ENCODE measurements at places on chromosomes 7 and 10.
A peak's percentile ranks its signal among the peaks of the same experiment; 100 is the strongest.

- DNase-seq, result no peak
Observed at GRCh38 chr10:119688033-119688508, 36.9 kb downstream of the BAG3 start.

DNA sequence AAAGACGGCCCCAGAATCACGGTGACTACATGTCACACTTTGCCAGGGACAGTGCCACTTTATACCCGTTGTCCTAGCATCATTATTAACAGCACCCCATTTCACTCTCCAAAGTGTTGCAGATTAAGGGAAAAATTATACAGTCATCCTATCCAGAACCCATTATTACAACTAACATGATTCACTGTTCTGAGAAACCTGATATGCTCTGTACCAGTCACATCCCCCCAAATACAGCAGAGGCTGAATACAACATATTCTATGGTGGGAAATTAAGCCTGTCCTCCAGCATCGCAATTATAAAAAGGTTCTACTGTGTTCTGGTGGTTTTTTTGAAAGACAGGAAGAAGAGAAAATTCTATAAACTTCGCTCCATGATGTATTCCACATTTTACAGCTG is 162.1 kb downstream of the JAZF1 start:
- DNase-seq, result no peak

- no peak for DNase-seq
Observed at GRCh38 chr7:113204415-113204814, 86.1 kb upstream of the SMIM30 start.

GRCh38 chr10:35140126-35140525 is 13.5 kb downstream of the CREM start:
- no peak for DNase-seq

GRCh38 chr10:101217450-101218281 is 11.6 kb downstream of the LBX1 start:
- no peak for DNase-seq

GRCh38 chr7:32935558-32935957 is 21.7 kb upstream of the FKBP9 start:
- DNase-seq, result no peak

- peak; percentile 8 for DNase-seq
Observed at GRCh38 chr10:10870523-10871241, 147.0 kb upstream of the CELF2 start.

DNA sequence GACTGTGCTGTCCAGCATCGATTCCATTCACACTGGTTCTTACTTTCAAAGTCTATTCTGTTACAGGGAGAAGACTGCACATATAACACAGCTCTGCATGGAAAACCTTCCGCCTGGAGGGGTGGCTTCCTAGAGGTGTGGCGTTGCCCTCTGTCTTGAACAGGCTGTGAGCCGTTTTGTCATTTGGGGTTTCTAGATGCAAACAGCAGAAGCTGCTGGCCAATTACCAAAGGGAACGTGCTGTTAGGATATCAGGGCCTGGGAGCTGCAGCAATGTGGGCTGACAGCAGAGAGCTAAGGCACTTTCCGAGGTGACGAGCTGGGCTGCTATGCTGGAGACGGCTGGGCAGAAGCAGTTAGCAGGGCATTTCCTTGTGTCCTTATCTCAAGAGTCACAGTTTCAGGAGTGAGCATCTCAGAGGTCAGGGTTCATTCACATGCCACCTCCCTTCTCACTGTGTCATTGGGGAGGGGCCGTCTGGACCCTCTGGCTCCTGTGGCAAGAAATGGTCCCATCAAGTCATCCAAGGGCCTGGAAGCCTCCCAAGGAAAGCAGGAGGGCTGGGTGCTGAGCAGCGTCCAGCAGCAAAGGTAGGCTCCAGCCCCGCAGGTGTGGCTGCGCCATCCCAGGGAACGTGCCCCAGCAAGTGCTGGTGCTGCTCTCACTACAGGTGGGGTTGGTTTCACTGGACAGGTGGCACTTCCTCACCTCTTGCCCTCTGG is 106.5 kb downstream of the WDR37 start:
- no peak for DNase-seq

DNA sequence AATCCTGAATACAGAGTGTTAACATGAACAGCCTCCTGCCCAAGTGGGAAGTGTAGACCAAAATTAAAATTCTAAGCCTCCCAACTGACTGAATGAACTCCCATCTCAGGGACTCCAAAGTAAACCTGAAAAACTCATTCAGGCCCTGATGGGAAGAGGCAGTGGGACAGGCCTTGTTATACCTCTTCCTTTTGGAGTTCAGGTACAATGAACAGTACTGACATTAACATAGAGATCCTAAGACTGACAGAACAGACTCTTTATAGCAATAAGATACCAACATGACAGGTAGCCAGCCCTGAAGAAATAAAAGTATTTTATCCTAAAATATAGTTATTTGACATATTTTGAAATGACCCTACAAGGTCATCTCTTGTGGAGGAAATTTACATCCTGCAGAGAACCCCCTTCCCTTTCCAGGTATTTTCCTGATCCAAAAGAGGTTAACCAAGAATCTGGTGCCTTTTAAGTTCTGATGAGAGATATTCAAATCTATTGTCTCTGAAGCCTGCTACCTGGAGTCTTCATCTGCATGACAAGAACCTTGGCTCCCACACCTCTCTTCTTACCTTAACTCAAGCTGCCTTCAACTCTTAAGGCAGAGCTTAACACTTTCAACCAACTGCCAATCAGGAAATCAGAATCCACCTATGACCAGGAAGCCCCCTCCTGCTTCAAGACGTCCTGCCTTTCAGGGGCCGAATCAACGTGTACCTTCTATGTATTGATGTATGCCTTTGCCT is 103.3 kb upstream of the PFKP start:
- DNase-seq, result no peak

DNA sequence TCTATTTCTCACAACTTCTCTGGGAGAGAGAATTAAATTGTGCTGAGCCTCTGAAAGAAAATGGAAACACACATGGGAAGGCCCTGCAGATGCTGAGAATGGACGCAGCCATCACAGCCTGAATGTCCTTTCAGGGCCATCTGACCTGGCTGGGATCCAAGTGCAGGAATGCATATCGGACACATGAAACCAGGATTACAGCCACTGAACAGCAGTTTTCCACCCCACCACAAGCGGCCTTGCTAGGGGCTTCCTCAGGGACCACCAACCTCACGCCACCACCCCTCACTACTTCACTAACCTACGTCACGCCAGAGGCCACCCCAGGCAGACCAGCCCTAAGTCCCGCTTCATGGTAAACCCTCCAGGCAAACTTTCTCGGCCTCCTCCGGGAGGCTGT is 103.3 kb downstream of the DIP2C start:
- no peak for DNase-seq

DNA sequence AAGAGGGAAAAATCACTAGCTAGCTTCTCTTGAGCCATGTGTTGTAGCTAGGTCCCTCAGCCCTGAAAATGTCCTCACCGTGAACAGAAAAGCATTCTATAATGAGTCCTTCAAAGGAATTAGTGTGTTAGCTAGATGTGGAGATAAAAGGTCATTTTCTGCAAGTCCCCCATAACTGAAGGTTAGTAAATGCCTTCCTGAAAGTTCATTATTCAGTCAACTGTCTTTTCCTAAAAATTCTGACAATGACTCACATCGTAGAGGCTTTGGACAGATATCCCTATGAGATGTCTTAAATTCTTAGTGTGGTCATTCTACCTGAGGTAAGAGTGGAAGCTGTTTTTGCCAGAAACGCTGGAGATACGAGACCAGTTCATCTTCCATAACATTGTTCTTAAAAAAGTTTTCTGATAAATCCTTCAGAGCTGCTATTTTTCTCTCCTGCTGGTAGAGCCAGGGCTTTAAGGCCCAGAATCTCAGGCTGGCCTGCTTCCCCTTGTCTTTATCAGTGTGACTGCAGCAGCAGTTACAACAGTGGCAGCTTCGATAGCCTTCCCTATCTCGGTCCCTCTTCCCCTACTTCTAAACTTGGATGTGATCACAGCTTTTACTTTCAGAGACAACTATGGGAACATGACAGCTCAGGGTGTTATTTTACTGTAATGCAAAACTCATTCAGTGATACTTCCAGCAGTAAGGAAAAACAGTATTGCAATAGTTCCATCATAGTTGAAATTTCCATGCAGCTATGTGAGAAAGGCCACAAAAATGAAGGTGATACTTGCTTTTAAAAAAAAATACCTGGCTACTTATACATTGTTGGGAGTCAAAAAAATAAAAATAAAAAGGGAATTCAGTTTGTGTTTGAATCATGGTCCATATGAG is 37.3 kb upstream of the PRKAR2B start:
- DNase-seq, result no peak

DNA sequence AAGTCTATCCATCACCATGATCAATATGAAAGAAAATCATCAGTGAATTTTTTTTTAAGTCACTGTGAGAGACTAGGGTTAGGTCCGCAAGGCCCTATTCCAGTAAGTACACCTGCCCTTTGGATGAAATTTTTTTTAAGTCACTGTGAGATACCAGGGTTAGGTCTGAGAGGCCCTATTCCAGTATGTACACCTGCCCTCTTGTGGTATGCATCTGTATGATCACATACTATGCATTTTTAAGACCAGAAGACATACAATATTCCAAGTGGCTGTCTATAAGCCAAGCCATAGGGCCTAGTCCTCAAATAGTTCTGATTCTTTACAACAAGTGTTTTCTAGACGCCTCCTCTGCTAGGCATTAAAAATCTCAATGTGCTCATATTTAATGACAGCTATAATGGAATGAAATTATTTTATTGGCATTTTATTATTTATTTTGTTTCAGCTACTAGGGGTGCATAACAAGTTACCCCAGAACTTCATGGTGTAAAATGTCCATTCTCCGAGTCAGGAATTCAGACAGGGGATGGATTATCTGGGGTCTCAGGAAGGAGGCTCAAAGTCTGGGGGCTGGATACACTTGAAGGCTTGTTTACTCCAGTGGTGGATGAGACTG is 53.1 kb downstream of the TEX36 start:
- no peak for DNase-seq

DNA sequence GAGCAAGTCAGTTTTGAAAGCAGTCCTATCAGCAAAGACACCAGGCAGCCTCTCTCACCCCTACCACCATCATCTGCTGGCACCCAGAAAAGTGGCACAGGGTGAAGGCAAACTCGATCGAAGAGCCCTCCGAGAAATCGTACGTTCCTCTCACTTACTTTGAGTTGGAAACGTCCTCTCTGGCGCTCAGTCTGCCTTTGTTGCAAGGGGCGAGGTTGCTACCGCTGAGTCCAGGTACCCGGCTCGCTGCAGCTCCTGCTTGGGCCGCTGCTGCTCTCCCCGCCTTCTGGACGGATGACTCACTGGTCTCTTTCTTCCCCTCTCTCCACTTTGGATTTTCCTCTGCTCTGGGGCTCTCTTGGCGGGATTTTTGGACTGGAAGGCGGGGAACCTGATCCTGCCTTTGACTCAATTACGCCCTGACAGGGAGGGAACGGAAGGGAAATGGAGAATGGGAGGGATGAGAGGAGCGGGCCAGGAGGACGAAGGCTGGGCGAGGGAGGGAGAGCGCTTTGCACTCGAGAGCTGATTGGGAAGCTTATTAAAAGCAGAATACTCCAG is at the start of gene PTN:
Gene PTN (minus strand): TSS at position 453 of the 561 bp plus-strand sequence. CDS start 88,760 bp downstream, outside the sequence.
- no peak for DNase-seq

DNA sequence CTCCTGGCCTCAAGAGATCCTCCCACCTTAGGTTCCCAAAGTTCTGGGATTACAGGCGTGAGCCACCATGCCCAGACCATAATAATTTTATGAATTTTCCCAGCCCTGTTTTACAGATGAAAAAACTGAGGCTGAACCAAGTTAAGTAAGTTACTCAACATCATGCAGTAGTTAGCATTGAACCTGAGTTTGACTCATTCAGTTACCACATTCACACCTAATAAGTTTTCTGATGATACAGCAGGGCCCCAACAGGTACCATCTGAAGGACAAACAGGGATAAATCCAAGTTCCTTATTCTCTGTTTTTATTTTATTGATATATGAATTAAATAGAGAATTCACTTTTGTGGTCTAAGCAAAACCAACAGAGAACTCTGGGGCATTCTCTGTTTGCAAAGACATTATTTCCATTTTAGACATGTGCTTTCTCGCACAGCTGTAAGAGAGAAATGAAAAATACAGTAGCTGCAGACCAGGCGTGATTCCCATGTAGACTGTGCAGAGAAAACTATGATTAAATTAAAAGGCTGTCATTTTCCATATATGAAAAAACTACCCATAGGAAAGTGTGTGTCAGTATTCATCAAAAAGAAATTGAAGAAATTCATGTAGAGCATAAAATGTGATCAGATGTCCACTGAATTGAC is 26.6 kb downstream of the APBB1IP start:
- no peak for DNase-seq

- DNase-seq, result no peak
Observed at GRCh38 chr10:129210876-129211275, 256.2 kb upstream of the MGMT start.

DNA sequence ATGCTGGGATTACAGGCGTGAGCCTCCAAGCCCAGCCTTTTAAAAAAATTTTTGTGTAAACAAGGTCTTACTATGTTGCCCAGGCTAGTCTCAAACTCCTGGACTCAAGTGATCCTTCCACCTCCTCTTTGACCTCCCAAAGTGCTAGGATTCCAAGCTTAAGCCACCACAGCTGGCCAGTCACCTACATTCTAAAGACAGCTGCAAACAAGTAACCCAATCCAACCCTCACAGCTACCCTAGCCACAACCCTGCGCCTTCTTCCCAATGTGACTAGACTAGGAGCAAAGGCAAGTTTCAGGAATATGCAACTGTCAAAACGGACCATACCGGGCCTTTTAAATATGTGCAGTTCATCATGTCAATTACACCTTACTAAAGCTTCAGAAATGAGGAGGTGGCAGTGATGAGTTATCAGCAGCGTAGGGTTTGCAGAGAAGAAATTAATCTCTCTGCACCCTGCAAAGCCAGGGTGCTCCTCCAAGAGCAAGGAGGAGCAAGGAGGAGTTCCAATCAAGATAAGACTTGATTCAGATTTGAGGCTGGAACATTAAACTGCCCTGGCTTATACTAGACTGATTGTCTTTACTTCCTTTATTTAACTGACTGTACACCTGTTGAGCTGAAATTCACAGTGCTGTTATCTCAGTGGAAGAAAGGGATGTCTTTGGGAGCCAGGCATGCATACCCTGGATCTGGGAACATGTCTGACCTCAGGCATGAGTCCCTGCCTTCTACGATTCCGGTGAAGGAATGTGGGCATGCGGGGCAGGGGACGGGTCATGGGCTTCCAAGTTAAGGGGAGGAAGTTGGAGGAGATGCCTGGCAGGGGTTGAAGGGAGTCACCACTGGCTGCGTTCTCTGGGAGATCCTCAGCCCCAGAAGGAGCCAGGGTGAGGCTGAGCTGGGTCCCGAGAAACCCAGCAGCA is 15.5 kb upstream of the TMEM120A start:
- DNase-seq, result no peak

GRCh38 chr10:101601541-101601940 is 13.4 kb downstream of the DPCD start:
- no peak for DNase-seq

Measured in NCI-H187 (cell line).